Thyroid gland (tissue), 4 donors: ENCODE measurements at places on chromosomes 3 and 15. TPM values are rescaled to one million over a fixed set of nuclear protein-coding genes. Genes with fewer than 3 reads are reported as not detected.

The CP gene
- total RNA-seq, result 111 TPM

The ZBBX gene
- total RNA-seq, result not detected

The P2RY12 gene
- total RNA-seq, result 1.8 TPM

The C2CD4B gene
- total RNA-seq, result 1.6 TPM

GRCh38 chr3:47009225-47010110 is 30.0 kb downstream of the NBEAL2 start:
- DNase-seq, result peak; percentile 94
- no peaks in the 10 kb centered on the region for H3K36me3 ChIP-seq
- H3K27me3 ChIP-seq, result no peaks in the 10 kb centered on the region
- peak overlapping the region; percentile 56 for H3K4me3 ChIP-seq

GRCh38 chr15:62472616-62473299 is 307.7 kb upstream of the C2CD4B start:
- no peak overlapping the region for H3K27ac ChIP-seq
- H3K27me3 ChIP-seq, result no peaks in the 10 kb centered on the region
- DNase-seq, result peak; percentile 12
- H3K36me3 ChIP-seq, result no peaks in the 10 kb centered on the region

DNA sequence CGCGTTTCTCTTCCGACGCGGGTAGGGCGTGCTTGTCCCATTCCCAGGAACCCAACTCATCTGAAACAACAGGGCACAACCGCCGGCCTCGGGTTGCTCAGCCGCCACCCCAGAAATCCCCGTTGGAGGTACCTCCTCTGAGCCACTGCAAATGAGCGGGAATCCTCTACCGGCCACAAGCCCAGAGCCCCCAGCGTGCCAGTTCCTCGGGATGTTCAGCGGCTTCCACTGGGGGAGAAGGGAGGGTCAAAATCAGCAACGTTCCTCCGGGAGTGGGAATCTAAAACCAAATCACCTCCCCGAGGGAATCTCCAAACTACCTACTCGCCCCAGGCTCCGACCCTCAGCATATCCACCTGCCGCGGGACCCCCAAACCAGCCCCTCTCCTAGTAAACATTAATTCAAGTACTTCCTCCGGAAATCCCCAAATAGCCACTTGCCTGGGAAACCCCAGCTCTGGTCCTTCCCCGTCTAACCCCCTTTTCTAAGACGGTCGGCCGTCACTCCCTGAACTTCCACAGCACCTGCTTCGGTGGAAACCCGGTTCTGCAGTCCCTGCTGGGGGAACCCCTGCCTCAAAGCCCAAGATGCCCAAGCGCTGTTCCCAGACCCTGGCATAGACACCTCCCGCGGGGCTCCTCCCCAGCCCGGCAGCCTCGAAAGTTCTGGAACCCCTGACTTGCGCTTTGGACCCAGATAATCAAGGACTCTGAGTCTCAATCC is 887 bp downstream of the OXTR start:
- H3K4me3 ChIP-seq, result no peak overlapping the region
- peaks cover 14% of the 10 kb centered on the region for H3K27me3 ChIP-seq
- no peaks in the 10 kb centered on the region for H3K36me3 ChIP-seq
- no peak for DNase-seq

GRCh38 chr3:40186508-40186907 is 123.0 kb upstream of the EIF1B start:
- no peaks in the 10 kb centered on the region for H3K36me3 ChIP-seq
- no peak overlapping the region for H3K4me3 ChIP-seq
- peak; percentile 73 for DNase-seq
- H3K27ac ChIP-seq, result no peak overlapping the region
- no peaks in the 10 kb centered on the region for H3K27me3 ChIP-seq
- peaks cover 11% of the 10 kb centered on the region for H3K4me1 ChIP-seq
